ENCODE measurements at places on chromosomes 5 and 9. TPM values are rescaled to one million over a fixed set of nuclear protein-coding genes. Genes with fewer than 3 reads are reported as not detected.

ZNF883 gene
- 16.5 TPM for total RNA-seq

GRCh38 chr9:121774715-121775613 is 123.5 kb downstream of the DAB2IP start:
- no peak for DNase-seq

- DNase-seq: no peak
Observed at GRCh38 chr5:87183896-87184295, 83.8 kb upstream of the RASA1 start.

GRCh38 chr9:79693750-79694149 is 122.0 kb downstream of the TLE4 start:
- DNase-seq: no peak

GRCh38 chr5:172284611-172284980 is 1.0 kb upstream of the UBTD2 start:
- DNase-seq: no peak

- peak; percentile 55 for DNase-seq
Observed at GRCh38 chr9:93154293-93154903, 20.3 kb upstream of the NINJ1 start.

FGD3 gene
- total RNA-seq: 12.0 TPM

DNA sequence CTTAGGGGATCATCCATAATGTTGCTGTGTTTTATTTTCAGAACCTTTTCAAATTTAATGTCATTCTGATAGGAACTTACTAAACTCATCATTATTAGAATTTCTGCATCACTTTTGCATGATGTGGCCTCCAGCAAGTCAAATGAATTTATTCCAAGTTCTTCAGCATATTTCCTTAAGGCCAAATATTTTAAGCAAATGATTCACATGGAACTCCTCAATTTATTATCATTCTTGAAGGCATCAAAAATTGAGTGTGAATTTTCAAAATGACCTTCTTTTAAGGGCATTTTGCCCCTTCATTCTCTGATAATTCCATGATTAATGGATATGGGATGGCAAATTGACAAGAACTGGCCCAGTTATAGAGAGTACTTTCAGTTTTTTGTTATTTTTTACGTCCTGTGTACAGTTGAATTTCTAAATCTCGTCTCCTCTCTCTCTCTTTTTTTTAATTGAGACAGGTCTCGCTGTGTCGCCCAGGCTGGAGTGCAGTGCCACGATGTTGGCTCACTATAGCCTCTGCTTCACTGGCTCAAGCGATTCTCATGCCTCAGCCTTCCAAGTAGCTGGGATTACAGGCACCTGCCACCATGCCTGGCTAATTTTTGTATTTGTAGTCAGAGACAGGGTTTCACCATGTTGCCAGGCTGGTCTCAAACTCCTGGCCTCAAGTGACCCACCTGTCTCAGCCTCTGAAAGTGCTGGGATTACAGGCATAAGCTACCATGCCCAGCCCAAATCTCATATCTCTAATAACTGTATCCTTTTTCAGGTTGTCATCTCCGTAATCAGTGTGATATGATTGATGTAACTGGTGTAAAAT is 29.1 kb downstream of the GPR21 start:
- no peak for DNase-seq

ANKRD20A1 gene
- total RNA-seq: 1.6 TPM

DNA sequence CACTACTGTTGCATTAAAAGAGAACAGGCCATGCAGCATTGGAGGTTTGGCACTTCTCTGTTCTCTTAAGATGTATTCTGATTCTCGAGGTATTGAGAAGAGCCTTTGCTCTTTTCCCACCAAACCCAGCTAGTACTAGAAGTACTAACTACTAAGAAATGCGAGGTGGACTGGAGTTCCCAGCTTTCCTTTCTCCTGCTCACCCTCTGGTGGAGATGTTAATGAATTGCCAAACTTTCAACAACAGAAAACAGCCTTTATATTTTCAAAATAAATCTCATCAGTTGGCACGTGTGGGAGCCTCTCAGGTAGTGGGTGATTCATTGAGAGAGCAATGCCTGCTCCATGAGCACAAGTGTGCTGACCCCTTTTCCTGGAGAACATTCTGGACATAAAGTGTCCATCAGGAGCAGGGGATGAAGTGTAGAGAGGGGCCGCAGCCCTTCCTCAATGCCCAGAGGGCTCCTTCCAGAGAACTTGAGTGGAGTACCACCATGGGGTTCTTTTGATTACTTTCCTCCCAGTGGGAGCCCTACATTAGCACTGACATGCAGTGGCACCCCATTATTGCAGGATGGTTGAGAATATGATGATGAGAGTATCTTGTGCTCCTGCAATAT is 45.7 kb downstream of the TMEM174 start:
- no peak for DNase-seq

- no peak for DNase-seq
Observed at GRCh38 chr9:114813717-114814418, 8.0 kb upstream of the TNFSF15 start.

PCDHA1 gene
- total RNA-seq: not detected

DRD1 gene
- not detected for total RNA-seq

- DNase-seq: no peak
Observed at GRCh38 chr5:58133216-58133615, 326.7 kb downstream of the PLK2 start.

- DNase-seq: no peak
Observed at GRCh38 chr5:51203598-51203997, 179.7 kb upstream of the ISL1 start.

DNA sequence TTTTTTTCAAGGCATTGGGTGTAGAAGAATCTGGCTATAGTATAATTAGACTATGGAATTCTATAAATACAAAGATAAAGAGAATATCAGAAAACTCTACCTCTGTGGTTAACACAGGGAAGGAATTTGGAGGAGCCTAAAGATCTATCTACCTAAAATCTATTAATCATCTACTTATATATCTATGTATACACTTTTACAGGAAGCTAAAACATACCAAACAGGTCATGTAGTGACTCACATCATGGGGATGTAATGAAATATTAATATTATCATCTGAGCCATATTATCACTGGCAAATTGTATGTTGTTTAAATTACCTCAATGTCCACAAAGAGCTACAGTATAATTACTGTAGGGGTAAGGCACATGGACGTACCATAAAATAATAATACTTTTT is 1748.2 kb downstream of the EFNA5 start:
- no peak for DNase-seq

- DNase-seq: no peak
Observed at GRCh38 chr5:59275170-59275509, 618.4 kb downstream of the PDE4D start.

ST6GALNAC6 gene
- total RNA-seq: 36.7 TPM

GRCh38 chr9:68927165-68927564 is 86.7 kb downstream of the PRKACG start:
- no peak for DNase-seq

PDE8B gene
- total RNA-seq: 4.0 TPM

GADD45G gene
- total RNA-seq: 1.8 TPM

DNA sequence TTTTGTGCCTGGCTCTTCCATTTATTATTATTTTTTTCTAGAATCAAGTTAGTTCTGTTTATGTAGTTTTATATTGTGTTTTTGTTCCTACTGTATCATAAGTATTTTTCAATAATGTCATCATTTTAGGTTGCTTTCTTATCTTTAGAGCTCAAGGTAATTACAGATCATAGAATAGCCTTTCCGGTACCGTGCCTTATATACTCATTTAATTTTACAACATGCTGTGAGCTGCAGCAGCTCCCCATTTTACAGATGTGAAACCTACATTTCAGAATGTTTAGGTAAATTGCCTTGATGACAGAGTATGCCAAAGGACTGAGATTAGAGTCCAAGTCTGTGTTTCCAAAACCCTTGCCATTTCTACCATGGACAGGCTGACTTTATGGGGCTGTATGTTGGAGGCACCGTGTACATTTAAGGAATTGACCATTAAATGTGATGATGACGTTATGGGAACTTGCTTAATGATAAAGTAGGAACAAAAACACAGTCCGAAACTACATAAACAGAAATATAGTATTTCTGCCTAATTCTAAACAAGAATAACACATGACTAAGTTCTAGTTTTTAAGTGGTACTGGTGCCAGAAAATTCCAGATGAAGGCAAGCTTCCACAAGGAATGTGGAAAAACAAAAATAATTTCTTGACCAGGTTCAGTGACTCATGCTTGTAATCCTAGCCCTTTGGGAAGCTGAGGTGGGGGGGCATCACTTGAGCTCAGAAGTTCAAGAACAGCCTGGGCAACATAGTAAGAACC is 97.7 kb downstream of the IQGAP2 start:
- DNase-seq: no peak

- DNase-seq: no peak
Observed at GRCh38 chr5:11182441-11183080, 421.5 kb upstream of the DAP start.

PLAC8L1 gene
- 2.0 TPM for total RNA-seq

DNA sequence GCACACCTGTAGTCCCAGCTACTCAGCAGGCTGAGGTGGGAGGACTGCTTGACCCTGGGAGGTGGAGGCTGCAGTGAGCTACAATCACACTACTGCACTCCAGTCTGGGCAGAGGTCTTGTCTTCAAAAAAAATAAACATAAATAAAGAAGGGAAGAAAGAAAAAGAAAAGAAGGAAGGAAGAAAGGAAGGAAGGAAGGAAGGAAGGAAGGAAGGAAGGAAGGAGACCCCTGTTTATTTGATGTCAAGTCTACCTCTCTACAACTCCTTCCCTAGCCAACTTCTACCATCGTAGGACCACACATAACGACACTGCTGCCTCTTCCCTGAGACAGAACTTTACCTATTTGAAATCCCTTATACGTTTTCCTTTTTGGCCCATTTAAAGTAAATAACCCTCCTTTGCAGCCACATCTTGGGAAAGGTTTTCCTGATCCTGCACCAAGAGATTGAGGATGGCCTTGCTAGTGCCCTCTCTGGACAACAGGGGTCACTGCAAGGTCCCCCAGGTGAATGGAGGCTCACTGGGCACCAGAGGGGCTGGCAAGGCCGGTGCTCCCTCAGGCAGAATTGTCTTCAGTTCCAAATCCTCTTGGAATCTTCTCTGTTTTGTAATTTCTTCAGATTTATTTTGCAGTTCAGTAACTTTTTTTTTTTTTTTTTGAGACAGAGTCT is 10.5 kb downstream of the RPS14 start:
- DNase-seq: no peak

- DNase-seq: no peak
Observed at GRCh38 chr9:78985084-78985738, 586.6 kb upstream of the TLE4 start.

MYOT gene
- total RNA-seq: not detected

EQTN gene
- 1.1 TPM for total RNA-seq

CCDC112 gene
- total RNA-seq: 10.9 TPM

IL33 gene
- not detected for total RNA-seq

GRCh38 chr5:36637101-36637500 is 30.7 kb downstream of the SLC1A3 start:
- no peak for DNase-seq

GRCh38 chr5:96327722-96328121 is 105.3 kb downstream of the PCSK1 start:
- no peak for DNase-seq

NR4A3 gene
- total RNA-seq: 1.4 TPM

DNA sequence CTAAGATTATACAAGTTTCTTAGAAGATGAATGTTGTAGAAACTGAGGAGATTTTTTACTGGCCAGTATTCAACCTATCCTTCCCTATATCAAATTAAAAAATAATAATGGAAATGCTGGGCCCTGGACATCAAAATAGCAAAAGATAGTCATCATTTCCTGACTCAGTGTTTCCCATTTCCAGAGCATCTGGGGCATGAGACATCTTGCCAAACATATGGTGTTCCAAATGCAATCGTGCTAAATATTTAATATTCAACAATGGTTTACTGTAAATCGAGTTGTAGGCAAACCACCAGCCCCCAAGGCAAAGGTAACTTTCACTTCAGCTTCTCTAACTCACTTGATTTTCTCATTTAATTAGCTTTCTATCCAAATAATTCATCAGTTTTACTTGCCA is 152.9 kb downstream of the FRMD3 start:
- DNase-seq: no peak

DNA sequence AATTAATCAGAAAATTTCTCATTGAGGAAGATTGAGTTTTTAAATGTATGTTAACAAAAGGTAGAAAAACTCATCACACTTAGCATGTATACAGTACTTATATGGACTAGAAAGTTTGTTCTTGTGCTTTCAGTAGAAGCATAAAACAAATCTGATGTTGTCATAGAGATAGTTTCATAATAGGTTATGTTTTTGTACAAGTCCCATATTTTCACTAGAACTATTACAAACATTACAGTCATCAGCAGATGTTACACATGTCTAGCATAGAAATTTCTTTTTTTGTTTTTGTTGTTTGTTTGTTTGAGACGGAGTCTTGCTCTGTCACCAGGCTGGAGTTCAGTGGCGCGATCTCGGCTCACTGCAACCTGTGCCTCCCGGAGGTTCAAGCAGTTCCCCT is 131.4 kb downstream of the COMMD10 start:
- DNase-seq: no peak

- no peak for DNase-seq
Observed at GRCh38 chr9:128271512-128271911, 4.3 kb downstream of the GOLGA2 start.

MELK gene
- total RNA-seq: 24.0 TPM

CCL28 gene
- not detected for total RNA-seq
